Aorta (tissue), 5 donors: ENCODE measurements at places on chromosomes 2 and 18.
A peak's percentile ranks its signal among the peaks of the same experiment; 100 is the strongest.

- no peak for DNase-seq
Measured at GRCh38 chr18:2515908-2516625, 55.2 kb downstream of the METTL4 start.

GRCh38 chr2:217713395-217714286 lies 289.2 kb downstream of the TNS1 start:
- peak; percentile 93 for DNase-seq

- no peak for DNase-seq
Measured at GRCh38 chr18:37392648-37393047, 172.9 kb downstream of the CELF4 start.

DNA sequence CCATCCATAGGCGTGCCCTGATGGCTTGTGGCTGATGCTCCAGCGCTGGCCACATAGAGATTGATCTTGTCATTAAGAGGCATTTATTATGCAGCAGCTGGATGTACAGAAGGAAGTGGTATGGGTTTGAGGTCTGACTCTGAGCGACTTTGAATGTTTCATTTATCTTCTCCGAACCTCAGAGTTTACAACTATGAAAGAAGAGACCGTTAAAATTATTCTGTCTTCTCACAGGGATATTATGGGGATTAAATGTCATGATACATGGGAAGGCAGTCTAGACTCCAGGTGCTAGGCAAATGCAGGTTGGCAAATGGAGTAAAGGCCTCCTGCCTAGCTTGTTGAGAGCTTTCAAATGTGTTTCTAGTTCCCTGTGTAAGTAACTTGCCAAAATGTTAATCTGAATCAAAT lies 30.3 kb downstream of the MOGAT1 start:
- no peak for DNase-seq
